ENCODE measurements at places on chromosomes 2 and 18.

DNA sequence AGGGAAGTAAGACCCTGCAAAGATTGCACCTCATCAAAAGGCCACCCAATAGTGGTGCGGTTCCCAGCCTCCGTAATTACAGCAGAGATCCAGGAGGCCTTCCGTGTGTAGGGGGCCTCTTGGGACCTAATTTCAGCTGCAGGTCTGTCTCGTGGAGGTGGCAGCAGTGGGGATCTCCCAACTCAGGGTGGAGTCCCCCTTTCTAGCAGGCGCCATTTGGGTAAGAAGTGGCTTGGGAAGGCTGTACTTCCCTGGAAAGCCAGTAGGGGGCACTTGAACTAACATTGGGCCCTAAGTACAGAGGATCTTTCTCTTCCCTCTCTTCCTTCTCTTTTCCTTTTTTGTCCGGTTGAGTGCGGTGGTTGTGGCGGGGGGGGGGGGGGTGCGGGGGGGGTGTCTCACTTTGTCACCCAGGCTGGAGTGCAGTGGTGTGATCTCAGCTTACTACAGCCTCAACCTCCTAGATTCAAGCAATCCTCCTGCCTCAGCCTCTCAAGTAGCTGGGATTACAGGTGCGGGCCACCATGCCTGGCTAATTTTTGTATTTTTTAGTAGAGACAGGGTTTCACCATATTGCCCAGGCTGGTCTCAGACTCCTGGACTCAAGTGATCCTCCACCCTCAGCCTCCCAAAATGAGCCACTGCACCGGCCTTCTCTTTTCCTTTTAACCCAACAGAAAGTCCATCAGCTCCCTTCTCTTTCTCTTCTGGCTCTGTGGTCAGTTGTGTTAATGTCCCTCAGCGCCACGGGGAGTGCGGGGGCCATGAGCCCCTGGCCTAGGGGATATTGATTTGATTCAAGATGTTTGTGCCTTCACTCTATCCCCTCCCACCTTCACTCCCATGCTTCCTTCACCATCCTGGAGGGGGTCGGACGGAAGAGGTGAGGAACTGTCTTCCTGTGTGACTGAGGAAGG, 32.0 kb downstream of the CENPO start:
- H3K27ac ChIP-seq = no peak overlapping the region
- peaks cover 3% of the 10 kb centered on the region for H3K4me1 ChIP-seq
- peaks cover 63% of the 10 kb centered on the region for H3K36me3 ChIP-seq
- no peaks in the 10 kb centered on the region for H3K27me3 ChIP-seq

GRCh38 chr2:169900686-169901085, 73.4 kb downstream of the UBR3 start:
- H3K4me1 ChIP-seq = no peaks in the 10 kb centered on the region
- peaks cover 37% of the 10 kb centered on the region for H3K36me3 ChIP-seq
- no peak for DNase-seq
- no peak overlapping the region for H3K27ac ChIP-seq

DNA sequence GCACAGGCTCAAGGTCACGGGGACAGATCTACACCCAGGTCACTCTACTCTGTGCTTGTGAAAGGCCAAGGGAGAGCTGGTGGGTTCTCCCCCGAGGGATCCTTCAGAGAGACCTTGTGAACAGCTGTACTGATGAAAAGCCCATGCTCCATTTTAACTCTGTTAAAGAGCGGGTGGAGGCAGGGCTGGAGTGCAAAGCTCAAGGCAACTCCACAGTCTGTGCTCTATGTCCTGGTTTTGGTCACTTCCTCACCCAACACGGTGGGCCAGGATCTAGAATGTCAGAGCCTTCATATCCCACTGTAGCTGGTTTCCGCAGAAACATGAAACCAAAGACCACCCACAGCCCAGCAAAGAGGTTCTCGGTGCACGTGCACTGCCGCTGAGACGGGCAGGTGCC, 177.1 kb downstream of the LAMA1 start:
- peaks cover 2% of the 10 kb centered on the region for H3K27me3 ChIP-seq
- H3K36me3 ChIP-seq = no peaks in the 10 kb centered on the region
- no peak overlapping the region for H3K27ac ChIP-seq
- no peaks in the 10 kb centered on the region for H3K4me1 ChIP-seq
- DNase-seq = no peak
- H3K4me3 ChIP-seq = no peak overlapping the region

GRCh38 chr2:216283038-216283900, 89.0 kb downstream of the MARCHF4 start:
- DNase-seq = no peak
- H3K4me3 ChIP-seq = no peak overlapping the region
- no peaks in the 10 kb centered on the region for H3K4me1 ChIP-seq
- H3K27me3 ChIP-seq = peaks cover 7% of the 10 kb centered on the region

DNA sequence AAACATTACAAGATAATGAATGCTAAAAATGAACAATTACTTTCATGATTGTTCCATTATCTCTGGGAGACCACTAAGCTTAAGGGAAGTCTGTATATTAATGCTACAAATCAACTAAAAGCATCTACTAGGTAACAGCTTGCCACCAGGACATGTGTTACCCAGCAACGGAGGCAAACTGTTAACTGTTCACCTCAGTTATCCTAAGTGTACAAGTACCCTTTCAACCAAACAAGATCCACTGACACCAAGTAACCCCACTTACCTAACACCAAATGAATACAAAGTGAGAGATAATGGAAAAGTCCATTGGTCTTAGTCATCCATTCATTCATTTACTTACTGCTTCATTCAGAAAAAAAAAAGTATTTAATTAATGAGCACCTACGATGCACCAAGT, 54.7 kb upstream of the KIDINS220 start:
- H3K27ac ChIP-seq = no peak overlapping the region
- H3K4me3 ChIP-seq = no peak overlapping the region
- no peaks in the 10 kb centered on the region for H3K4me1 ChIP-seq
- no peaks in the 10 kb centered on the region for H3K27me3 ChIP-seq

DNA sequence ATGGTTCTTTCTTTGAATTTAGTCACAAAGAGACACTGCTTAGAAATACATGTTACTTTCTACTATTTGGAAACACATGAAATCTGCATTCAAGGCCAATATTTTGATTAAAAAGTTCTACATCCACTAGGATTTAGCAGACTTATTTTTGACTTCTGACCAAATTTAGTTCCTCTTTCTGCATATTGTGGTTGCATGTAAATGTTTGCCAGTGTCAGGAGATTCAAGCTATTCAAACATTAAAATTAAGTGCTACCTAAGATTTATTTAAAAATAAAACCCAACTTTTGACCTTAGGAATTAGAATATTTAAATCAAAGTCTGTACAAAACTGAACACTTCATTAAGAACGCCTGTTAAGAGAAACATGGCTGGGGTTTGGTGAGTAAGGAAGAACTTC, 891.1 kb downstream of the CPS1 start:
- no peaks in the 10 kb centered on the region for H3K27me3 ChIP-seq
- no peaks in the 10 kb centered on the region for H3K4me1 ChIP-seq
- no peak overlapping the region for H3K27ac ChIP-seq
- no peak overlapping the region for H3K4me3 ChIP-seq
- no peaks in the 10 kb centered on the region for H3K36me3 ChIP-seq

DNA sequence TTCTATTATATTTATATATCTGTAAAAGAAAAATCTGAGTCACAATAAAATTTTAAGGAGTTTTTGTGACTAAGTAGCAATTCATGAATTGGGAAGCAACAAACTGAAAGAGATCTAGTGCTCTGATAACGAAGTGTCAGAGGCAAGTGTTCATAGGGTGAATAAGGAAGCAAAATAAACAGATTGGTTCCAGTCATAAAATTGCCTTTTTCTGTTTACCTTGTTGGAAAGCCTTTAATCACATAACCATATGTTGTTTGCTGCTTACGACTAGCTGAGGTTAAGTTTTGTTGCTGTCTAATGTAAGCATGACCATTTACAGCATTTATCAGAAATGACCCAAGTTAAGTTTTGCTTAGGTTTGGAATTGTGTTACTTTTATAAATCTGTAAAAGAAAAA, 358.9 kb downstream of the ARL6IP6 start:
- no peak overlapping the region for H3K27ac ChIP-seq
- no peaks in the 10 kb centered on the region for H3K36me3 ChIP-seq
- H3K4me3 ChIP-seq = no peak overlapping the region
- H3K27me3 ChIP-seq = no peaks in the 10 kb centered on the region
- DNase-seq = no peak

DNA sequence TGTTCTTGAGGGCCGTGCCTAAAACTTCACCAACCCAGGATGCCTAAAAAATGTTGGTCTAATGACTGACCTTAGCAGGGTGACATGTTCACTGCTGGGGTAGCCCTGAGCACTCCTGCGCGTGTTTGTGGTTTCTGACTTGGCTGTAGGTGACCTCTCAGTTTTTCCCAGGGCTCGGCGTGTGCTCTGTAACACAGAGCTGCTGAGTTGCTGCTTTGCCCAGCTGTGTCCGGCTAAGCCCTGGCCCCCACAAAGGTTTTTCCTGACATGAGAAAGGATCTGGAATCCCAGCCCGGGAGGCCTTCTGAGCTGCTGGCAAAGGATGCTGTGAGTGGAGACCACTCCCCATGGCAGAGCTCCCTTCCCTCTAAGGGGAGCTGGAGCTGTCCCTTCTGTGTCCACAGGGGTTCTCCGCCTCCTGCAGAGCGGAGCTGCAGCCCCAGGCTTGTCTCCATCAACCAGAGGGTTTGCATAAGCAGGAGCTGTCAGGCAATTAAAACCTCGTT, 52.7 kb downstream of the CRIM1 start:
- no peak overlapping the region for H3K4me3 ChIP-seq
- no peaks in the 10 kb centered on the region for H3K36me3 ChIP-seq
- DNase-seq = no peak
- H3K27me3 ChIP-seq = peaks cover 2% of the 10 kb centered on the region
- peaks cover 8% of the 10 kb centered on the region for H3K4me1 ChIP-seq

DNA sequence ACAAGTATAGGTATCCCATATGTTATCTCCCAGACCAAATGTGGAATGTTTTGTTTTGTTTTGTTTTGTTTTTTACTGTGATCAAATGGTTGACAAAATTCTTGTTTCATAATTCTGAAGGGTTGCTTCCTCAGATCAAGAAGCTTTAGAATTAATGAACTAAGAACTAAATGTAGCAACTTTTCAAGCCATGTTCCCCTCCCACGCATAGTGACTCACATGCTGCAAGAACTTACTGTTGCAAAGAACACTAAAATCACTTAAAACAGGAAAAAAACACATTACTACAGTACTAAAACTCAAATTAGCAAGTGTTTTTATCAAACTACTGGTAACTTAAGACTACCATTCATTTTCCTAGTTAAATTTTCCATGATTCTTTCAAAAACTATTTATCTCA, 30.6 kb downstream of the HNRNPLL start:
- H3K27me3 ChIP-seq = peaks cover 2% of the 10 kb centered on the region
- DNase-seq = no peak
- no peak overlapping the region for H3K27ac ChIP-seq
- H3K4me1 ChIP-seq = no peaks in the 10 kb centered on the region
- H3K4me3 ChIP-seq = no peak overlapping the region
- H3K36me3 ChIP-seq = no peaks in the 10 kb centered on the region

DNA sequence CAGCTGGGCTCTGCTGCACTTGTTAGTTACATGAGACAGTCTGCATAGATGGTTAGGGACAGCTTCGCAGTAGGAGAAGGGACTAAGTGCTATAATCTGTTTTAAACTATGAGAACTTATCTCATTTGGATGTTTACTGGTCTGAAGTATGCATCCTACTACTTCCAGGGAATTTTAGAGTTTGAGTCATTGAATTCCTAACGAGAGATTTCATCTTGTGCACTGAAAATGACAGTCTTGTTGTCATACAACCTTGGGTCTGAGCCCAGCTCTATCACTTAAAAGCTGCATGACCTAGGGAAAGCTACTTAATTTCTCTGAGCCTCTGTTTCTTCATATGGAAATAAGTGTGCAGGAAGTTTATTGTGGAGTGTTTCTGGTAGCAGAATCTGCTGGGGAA, 78.4 kb downstream of the TRIM43 start:
- H3K4me1 ChIP-seq = peaks cover 28% of the 10 kb centered on the region
- DNase-seq = no peak
- H3K27ac ChIP-seq = no peak overlapping the region
- no peaks in the 10 kb centered on the region for H3K36me3 ChIP-seq
- H3K27me3 ChIP-seq = no peaks in the 10 kb centered on the region

DNA sequence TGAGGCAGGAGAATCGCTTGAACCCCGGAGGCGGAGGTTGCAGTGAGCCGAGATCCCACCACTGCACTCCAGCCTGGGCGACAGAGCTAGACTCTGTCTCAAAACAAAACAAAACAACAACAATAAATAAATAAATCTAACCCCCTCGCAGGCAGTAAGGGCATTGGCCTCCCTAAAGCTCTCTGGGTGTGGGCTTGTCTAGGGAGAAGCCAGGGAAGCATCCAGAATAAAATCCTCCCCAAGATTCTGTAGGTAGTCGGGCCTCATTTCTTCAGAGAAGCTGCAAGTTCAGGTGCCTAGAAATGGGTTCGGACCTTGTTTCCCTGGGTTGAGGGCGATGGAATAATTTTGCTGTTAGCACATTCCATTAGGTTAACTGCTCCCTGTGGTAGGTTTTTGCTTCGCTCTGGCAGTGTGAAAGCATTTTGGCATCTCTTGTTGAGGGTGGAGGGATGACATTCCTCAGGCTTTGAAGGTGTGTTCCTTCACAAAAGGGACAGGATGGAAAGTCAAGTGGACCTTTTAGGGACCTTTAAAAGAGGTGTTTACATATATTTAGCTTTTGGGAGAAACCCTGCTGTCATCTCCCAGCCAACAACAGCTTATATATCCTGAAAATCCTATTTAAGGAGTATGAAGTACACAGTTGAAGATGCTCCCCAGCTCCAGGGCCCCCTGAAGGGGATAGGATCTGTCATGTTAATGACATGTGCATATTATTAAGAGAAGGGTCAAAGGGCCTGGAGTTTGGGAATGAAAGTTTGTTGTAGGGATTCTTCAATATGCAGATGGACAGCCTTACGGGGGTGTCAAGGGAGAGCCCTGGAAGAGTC, 17.7 kb downstream of the MYCN start:
- peaks cover 15% of the 10 kb centered on the region for H3K27me3 ChIP-seq
- no peaks in the 10 kb centered on the region for H3K4me1 ChIP-seq
- H3K36me3 ChIP-seq = no peaks in the 10 kb centered on the region
- H3K27ac ChIP-seq = no peak overlapping the region
- H3K4me3 ChIP-seq = no peak overlapping the region
- DNase-seq = no peak

DNA sequence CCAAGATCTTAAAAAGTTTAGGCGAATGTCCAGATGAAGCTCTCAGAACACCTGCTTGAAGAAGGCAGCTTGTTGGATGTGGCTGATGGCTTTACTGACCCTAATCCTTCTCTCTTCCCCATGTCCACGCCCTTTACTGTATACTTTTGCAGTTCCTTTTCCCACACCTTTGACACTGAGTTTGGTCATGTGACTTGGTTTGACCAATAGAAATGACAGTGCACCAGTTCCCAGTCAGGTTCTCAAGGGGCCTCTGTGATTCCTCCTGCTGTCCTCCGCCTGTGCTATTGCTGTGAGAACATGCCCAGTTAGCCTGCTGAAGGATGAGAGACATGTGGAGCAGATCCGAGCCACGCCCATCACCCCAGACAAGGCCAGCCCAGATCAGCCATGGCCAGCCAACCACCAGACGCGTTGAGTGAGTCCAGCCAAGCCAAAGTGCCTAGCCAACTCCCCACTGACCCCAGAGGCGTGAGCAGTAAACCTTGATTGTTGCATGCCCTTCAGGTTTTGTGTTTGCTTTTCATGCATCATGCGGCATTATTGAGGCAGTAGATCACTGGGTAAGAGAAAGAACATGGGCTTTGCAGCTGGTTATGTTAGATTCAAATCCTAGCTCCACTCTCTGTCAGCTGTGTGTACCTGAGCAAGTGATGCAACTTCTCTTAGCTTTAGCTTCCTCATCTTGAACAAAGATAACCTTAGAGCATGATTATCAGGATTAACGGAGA, 258.0 kb upstream of the SIX2 start:
- H3K4me3 ChIP-seq = no peak overlapping the region
- H3K4me1 ChIP-seq = peaks cover 4% of the 10 kb centered on the region
- H3K36me3 ChIP-seq = no peaks in the 10 kb centered on the region
